ENCODE measurements at places on chromosomes 7 and 10.

DNA sequence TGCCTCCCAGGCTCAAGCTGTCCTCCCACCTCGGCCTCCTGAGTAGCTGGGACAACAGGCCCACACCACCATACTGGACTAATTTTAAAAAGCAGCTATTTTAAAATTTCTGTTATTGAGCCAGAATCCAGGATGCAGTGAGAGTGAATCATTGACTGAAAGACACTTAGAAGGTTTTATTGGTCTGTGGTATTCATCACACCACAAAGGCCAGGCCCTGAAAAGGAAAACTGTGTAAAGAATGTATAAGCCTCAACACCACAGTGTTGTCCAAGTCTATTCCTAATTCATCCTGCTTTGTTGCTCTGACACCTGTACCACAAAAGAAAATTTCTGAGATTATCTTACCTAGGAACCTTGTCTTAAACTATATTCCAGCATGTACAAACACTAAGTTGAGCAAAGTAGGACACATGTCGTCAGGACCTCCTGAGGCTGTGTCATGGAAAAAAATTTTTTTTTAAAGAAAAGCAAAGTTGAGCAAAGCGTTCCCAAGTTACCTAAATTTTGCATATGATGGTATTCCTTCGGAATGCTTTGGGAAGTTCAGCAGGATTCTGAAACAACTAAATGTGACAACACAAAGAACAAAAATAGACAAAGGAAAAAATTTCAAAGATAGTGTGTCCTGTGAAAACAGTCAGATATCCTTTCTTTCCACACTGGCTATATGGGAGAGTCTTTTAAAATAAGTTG lies 129.6 kb upstream of the MKLN1 start:
- no peak for DNase-seq

DNA sequence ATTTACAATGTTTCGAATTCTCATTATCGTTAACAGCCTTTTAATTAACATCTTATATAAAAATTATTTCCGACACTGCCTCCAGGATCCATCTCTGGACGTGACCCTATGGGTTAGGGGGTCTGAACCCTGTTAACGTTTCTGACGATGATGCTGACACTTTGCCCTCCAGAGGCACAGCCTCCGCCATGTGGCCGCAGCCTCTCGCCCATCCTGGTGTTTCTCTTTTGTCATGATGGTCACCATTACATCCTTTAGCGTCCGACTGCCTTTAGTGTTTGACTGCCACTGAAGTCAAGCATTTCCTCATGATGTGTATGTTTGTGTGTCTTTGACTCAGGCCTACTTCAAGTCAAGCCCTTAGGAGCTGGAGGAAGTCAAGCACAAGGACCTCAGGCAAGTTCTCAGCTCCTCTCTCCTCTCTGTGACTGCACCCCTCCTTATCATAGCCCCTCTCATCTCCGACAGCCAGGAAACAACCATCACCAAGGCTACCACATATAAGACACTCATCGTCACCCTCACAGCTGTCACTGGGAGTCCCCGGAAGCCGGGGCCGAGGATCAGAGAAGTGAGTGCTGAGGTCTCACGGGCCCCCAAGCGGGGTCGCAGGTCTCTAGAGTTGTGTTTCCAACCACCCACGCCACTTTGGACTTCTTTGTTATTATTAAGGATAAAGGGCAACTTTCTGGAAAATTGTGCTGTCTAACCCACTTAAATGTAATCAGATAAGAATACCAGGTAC lies 96.1 kb upstream of the PPP2R2D start:
- DNase-seq: no peak

DNA sequence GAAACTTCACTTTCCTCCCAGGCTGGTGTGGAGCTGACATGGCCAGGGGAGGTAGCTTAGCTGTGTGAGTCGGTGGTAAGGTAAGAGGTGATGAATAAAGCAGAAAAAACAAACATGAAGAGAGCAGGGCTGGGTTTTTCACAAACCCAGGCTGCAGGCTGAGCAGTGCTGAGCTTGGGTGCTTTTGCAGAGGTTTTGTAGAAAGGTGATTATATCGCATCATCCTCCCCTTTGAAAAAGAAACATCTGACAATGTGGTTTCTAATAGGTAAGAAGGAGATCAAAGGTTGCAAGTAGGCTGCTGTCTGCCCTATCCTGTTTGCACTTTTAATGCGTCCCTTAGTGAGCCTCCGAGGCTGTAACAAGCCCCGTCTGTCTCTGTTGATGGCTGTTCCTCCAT lies 69.6 kb upstream of the GRM8 start:
- no peak for DNase-seq

DNA sequence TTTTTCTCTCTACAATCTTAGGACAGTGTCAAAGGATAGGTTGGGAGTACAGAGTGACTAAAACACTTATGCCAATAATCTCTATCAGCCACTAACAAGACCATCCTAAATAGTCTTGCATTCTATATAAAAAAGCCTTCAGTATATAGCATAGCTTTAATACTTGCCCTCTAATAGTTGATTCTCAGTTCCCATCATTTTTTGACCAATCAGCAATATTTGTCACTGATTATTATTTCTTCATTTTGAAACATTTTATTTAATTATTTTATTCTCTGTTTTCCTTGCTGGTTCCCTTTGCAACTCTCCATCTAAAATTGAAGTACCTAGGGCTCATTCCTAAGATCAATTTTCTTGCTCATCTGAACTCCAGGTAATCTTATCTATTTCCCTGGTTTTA lies 470.0 kb downstream of the MAGI2 start:
- DNase-seq: no peak

DNA sequence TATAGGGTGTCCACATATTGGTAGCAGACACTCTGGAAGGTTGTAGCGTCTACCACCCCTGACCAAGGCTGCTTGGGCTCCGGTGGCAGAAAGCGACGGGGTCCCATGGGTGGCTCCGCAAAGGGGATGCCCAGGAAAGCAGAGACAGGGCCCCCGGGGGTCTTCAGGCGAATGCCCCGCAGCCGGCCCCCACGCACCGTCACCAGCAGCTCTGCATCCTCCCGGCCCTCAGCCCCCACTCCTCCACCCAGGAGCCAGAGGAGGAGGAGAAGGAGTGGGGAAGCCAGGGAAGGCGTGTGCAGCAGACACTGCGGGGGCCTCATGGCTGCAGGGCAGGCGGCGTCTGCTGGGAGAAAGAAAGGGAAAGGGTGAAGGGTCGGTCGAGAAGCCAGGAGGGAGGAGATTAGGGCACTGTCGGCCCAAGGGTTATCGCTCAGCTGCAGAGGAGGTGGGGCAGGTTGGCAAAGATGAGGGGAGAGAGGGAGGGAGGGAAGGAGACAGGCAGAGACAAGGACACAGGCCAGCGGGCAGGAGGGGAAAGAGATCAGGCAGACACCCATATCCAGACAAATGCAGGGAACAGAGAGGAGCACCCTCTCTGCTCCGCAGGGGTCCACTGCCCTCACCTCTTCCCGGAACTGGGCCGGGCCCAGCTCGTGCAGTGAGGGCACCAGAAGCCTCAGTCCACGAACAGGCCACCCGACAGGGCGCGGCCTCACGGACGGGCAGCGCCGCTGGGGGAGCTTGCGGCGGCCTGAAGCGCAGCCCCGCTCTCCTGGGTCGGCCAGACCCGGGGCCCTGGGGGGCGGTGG lies 1.6 kb downstream of the ACHE start:
- no peak for DNase-seq

DNA sequence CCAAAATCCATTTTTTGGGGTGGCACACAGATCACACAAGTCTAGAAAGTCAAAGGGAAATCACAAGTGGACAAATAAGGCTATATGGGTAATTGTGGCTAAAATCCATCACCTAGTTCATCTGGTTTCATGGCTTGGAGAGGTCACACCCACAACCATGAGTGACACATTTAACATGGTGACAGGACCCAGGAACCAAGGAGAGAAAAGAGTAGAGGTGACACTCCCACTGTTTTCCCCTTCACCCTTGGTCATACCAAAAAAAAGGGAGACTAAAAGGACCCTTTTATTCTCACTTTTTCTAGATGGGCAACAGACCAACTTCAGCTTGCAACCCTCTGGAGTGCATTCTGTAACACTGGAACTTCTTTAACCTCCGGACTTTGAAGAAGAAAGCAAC lies 46.2 kb upstream of the ZNF107 start:
- DNase-seq: no peak

DNA sequence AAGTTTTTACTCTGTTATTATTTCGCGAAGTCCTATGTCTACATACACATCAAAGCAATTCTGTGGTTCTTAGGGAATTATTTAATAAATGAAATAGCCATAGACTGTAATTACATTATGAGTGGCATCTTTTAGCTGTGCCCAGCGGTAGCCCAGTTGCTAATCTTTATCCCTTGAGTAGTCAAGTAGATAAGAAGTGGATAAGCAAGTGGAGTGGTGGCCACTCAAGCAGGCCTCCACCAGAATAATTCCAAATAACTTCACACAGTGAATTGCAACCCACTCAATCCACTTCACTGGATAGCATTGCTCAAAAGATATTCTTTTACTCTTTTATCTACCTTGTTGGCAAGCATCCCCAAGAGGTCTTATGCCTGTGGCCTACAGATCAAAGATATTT lies 349.7 kb downstream of the AUTS2 start:
- DNase-seq: no peak

- DNase-seq: no peak
Observed at GRCh38 chr7:22584179-22584578, 84.2 kb upstream of the STEAP1B start.
